ENCODE measurements at places on chromosomes 6 and 20.

- no peak for DNase-seq
Measured at GRCh38 chr6:158153576-158153975, 14.5 kb downstream of the SERAC1 start.

GRCh38 chr6:43771858-43772680 is 2.1 kb downstream of the VEGFA start:
- no peak for DNase-seq

GRCh38 chr20:5364136-5364821 is 47.5 kb upstream of the PROKR2 start:
- no peak for DNase-seq

DNA sequence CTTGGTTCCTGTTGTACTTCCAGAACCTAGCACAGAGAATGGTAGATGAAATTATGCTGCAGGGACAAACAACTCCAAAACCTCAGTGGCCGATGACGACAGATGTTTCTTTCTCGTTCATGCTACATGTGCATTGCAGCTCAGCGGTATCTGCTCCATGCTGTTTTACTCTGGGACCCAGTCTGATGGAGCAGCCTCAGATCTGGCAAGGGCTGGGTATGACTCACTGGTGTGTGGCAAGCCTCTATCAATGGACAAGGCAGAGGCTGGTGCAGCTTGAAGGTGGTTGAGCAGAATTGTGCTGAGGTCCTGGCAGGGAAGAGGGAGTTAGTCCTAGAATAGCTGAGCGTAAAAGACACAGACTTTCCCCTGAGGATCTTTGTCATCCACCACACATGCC is 10.3 kb upstream of the BLCAP start:
- no peak for DNase-seq

DNA sequence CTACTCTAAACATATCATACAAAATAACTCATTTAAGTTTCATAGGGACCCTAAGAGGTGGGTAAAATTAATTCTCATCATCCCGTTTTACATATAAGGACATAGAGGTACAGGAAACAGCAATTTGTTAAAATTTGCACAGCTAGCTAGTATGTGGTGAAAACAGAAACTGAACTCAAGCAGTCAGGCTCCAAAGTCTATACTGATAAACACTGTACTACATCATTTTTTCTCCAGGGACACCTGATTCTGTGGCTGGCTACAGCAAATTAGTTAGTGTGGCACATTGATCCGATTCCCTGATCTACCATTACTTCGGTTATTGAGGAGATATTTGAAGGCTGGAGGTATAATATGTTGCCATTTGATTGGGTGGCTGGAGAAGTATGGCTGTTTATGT is 36.2 kb upstream of the E2F3 start:
- DNase-seq: no peak

- DNase-seq: no peak
Measured at GRCh38 chr20:40583205-40583604, 105.8 kb downstream of the MAFB start.

DNA sequence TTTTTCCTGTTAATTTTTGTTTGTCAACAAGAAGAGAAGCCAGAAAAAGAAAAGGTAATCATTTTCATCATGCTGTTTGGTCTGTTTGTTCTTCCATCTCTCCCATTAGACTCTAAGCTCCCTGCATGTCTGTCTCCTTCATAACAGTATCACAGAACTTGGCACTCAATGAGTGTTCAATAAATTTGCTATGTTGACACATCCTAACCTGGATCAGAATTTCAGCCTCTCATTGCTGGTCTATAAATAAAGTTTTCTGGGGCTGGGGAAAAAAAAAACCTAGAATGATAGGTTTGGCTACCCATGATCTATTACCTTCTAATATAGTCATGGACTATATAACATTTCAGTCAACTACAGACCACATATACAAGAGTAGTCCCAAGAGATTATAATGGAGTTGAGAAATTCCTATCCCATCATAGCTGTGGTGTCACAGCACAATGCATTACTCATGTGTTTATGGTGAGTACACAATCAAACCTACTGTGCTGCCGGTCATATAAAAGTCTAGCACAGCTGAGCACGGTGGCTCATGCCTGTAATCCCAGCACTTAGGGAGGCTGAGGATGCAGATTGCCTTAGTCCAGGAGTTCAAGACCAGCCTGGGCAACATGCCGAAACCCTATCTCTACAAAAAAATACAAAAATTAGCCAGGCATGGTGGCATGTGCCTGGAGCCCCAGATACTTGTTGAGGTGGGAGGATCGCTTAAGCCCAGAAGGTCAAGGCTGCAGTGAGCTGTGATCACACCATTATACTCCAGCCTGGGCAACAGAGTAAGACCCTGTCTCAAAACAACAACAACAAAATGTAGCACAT is 5.9 kb downstream of the NUDT3 start:
- DNase-seq: peak; percentile 95

GRCh38 chr20:22180244-22180643 is 404.1 kb downstream of the FOXA2 start:
- no peak for DNase-seq

- DNase-seq: no peak
Measured at GRCh38 chr6:144510859-144511258, 225.7 kb downstream of the UTRN start.

DNA sequence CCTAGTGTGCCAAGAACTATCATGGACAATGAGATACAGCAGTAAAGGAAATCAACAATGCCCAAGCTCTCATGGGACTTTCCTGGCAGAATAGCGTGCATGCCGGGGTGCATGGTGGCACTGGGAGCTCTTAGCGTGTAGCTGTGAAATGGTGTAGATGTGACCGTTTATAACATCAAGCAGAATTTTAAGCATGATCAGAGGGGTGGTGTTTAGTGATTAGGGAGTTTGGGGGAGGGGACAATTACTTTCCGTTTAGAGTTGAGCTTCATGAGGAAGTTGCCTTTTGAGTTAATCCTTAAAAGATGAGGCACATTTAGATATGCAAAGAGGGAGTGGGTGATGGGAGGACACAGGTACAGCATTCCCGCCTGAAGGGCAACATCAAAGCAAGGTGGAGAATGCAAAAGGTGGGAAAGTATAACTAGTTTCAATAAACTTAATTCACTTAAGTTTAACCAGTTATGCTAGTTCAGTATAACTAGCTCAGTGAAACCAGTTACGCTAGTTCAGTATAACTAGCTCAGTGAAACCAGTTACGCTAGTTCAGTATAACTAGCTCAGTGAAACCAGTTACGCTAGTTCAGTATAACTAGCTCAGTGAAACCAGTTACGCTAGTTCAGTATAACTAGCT is 661.6 kb downstream of the QKI start:
- no peak for DNase-seq

DNA sequence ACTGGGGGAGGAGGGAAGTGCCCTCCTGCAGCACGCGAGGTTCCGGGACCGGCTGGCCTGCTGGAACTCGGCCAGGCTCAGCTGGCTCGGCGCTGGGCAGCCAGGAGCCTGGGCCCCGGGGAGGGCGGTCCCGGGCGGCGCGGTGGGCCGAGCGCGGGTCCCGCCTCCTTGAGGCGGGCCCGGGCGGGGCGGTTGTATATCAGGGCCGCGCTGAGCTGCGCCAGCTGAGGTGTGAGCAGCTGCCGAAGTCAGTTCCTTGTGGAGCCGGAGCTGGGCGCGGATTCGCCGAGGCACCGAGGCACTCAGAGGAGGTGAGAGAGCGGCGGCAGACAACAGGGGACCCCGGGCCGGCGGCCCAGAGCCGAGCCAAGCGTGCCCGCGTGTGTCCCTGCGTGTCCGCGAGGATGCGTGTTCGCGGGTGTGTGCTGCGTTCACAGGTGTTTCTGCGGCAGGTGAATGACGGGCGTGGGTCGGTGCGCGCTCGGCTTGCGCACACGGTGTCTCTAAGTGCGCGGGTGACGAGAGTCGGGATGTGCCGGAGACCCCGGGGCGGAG is at the start of gene CDKN1A:
TSS of gene CDKN1A (plus strand) at position 227 of the 555 bp plus-strand sequence. CDS start 5,388 bp downstream, outside the sequence.
- peak; percentile 62 for DNase-seq
